ENCODE measurements at places on chromosomes 2 and 18.

GRCh38 chr2:75525434-75526310, 35.1 kb downstream of the EVA1A start:
- H3K27me3 ChIP-seq = peaks cover 20% of the 10 kb centered on the region
- no peaks in the 10 kb centered on the region for H3K4me1 ChIP-seq
- H3K4me3 ChIP-seq = no peak overlapping the region

- peaks cover 2% of the 10 kb centered on the region for H3K36me3 ChIP-seq
- no peaks in the 10 kb centered on the region for H3K4me1 ChIP-seq
- no peaks in the 10 kb centered on the region for H3K27me3 ChIP-seq
- no peak for DNase-seq
- no peak overlapping the region for H3K4me3 ChIP-seq
- no peak overlapping the region for H3K27ac ChIP-seq
Measured at GRCh38 chr2:240507060-240507777, 50.6 kb downstream of the ANKMY1 start.

DNA sequence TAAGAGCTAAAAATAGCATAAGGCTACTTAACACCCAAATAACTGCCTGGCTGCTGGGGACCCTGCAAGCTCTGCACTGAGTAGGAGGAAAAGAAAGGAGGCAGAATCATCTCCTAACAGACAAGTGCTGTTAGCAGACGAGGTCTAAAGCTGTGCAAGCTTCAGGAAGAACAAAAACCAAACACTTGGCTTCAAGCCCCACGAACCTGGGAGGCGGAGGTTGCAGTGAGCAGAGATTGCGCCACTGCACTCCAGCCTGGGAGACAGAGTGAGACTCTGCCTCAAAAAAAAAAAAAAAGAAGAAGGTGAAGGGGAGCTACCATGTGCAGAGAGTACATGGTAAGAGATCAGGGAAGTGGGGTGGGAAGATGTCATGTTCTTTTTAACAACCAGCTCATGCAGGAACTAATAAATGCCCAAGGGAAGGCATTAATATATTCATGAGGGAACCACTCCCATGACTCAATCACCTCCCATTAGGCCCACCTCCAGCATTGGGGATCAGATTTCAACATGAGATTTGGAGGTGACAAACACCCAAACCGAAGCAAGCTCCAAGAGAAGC, 28.8 kb upstream of the INO80C start:
- no peaks in the 10 kb centered on the region for H3K36me3 ChIP-seq
- no peak for DNase-seq
- peaks cover 27% of the 10 kb centered on the region for H3K27me3 ChIP-seq

- H3K27ac ChIP-seq = no peak overlapping the region
- no peak overlapping the region for H3K4me3 ChIP-seq
- H3K4me1 ChIP-seq = peaks cover 9% of the 10 kb centered on the region
- no peak for DNase-seq
- H3K36me3 ChIP-seq = peaks cover 3% of the 10 kb centered on the region
Measured at GRCh38 chr2:58035352-58035751, 11.3 kb upstream of the VRK2 start.

DNA sequence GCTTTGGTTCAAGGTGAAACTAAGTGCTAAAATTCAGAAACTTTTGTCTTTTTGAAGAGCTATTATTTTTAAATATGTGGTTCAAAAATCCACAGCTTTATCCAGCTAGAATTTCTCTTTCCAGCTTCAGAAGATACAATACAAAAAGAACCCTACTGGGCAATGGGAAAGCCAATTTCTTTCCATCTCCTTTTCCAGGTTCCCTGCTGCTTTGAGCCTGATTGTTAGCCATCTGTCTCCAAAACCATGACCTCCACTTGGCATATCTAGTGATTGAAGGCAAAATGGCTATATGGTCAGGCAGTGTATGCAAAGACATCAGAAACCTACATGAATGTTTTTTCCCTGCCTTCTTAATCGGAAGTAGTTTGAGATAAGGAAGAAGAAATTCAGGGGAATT, 134.1 kb downstream of the KCNH7 start:
- H3K27me3 ChIP-seq = no peaks in the 10 kb centered on the region
- no peaks in the 10 kb centered on the region for H3K36me3 ChIP-seq
- DNase-seq = no peak
- no peak overlapping the region for H3K27ac ChIP-seq
- no peak overlapping the region for H3K4me3 ChIP-seq

DNA sequence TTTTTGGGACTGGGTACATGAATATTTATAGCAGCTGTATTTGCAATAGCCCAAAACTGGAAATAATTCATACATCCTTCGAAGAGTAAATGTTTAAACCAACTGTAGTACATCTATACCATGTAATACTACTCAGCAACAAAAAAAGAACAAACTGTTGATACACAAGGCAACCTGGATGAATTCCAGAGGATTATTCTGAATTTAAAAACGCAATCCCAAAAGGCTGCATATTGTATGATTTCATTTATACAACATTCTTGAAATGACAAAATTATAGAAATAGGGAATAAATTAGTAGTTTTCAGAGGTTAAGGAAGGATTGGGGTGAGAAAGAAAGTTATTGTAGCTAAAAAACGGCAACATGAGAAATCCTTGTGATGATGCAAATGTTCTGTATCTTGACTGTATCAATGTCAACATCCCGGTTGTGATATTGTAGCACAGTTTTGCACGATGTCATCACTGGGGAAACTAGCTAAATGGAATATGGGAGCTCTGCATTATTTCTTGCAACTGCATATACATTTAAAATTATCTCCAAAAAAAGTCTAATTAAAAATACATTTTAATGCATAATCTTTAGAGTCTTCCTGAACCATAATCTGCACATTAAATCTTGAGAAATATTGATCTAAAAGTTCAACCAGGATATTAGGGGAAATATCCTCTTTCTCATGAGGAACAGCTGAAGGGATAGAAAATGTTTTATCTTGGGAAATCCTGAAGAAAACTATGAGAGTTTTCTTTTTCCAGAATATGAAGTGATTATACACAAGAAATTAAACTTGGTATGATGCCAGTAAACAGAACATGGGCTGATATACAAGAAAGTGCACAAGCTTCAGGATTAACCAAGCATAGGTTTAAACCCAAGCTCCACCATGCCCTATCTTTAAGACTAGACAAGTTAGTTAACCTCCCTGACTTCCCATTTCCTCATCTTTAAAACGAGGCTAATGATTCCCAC, 21.9 kb downstream of the EVA1A start:
- no peak overlapping the region for H3K4me3 ChIP-seq
- DNase-seq = no peak
- H3K36me3 ChIP-seq = no peaks in the 10 kb centered on the region
- H3K27me3 ChIP-seq = peaks cover 3% of the 10 kb centered on the region
- no peaks in the 10 kb centered on the region for H3K4me1 ChIP-seq

- H3K27ac ChIP-seq = no peak overlapping the region
- DNase-seq = no peak
- H3K36me3 ChIP-seq = peaks cover 22% of the 10 kb centered on the region
- H3K4me3 ChIP-seq = no peak overlapping the region
- H3K27me3 ChIP-seq = no peaks in the 10 kb centered on the region
Measured at GRCh38 chr2:108855194-108855593, 68.6 kb downstream of the CCDC138 start.

DNA sequence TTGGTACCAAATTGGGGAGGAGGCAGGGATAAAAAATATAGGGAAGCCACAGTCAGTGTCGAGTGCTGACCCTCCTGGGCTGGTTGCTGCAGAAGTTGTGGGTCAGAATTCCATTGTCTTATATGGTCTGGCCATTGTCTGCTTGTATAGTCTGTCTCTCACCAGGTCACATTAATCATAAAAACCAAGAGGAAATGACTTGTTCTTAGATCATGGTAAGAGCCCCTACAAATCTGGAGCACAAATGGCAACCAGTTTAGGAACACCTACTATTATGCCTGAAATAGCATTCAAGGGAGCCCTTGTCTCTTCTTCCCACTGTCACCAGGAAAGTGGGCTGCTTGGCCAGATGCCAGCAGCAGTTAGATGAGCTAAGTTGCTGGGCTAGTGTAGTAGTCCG, 119.7 kb upstream of the RMP24 start:
- no peak overlapping the region for H3K27ac ChIP-seq
- no peak overlapping the region for H3K4me3 ChIP-seq
- no peak for DNase-seq
- no peaks in the 10 kb centered on the region for H3K4me1 ChIP-seq

GRCh38 chr18:55893948-55894347, 306.0 kb upstream of the TCF4 start:
- no peaks in the 10 kb centered on the region for H3K36me3 ChIP-seq
- H3K27me3 ChIP-seq = no peaks in the 10 kb centered on the region
- no peaks in the 10 kb centered on the region for H3K4me1 ChIP-seq
- H3K4me3 ChIP-seq = no peak overlapping the region

DNA sequence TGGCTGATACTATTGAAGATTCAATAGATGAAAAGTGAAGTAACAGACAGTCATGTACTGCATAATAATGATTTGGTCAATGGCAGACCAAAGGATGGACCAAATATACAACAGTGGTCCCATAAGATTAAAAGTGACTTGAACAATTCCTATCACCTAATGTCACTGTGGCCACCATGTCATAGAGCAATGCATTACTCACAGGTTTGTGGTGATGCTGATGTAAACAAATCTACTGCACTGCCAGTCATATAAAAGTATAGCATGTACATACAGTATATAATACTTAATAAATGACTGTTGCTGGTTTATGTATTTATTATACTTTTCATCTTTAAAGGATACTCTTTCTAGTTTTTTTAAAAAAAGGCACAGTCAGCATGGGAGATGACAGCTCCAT, 99.9 kb downstream of the USP34 start:
- DNase-seq = no peak
- H3K27me3 ChIP-seq = no peaks in the 10 kb centered on the region
- no peak overlapping the region for H3K27ac ChIP-seq
- H3K36me3 ChIP-seq = peaks cover 63% of the 10 kb centered on the region
- no peak overlapping the region for H3K4me3 ChIP-seq

DNA sequence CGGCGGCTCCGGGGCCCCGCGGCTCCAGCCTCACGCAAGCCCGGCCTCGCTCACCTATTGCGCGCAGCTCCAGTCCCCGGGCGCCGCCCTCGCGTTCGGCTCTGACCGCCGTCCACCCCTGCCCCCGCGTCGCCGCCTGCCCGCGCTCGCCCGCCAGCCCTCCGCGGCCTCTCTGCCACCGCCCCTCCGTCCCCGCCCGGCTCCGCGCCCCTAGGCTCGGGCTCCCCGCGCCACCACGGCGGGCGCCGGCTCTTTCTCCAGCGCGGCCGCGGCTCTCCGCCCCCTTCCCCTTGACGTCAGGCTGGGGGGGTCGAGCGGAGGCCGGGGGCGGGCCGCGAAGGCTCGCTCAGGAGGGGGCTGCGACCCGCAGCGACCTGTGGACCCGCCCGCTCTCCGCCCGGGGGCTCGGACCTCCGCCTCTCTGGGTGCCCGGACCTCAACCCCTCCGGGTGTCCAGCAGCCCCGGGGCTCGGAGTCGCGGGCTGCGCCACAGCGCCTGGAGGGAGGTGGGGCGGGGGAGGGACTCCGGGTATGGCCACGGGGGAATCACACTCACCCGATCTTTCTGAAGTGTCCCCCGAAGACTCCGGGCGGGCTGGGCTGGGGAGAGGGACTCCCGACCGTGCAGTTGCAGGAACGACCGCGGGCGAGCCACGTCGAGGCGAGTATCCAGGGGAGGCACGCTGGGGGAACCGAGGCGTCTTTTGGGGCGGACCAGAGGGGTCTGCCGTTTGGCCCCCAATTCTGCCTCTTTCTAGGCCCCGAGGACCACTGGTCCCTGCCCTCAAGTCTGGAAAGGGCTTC, at the start of gene SEMA4C:
SEMA4C (minus strand) TSS at position 259 of the 804 bp plus-strand sequence. CDS start 2,194 bp downstream, outside the sequence.
- peak; percentile 56 for DNase-seq
- peaks cover 19% of the 10 kb centered on the region for H3K36me3 ChIP-seq
- peak within 1 kb of the TSS; percentile 86 for H3K4me3 ChIP-seq
- H3K27ac ChIP-seq = peak within 1 kb of the TSS; percentile 90

DNA sequence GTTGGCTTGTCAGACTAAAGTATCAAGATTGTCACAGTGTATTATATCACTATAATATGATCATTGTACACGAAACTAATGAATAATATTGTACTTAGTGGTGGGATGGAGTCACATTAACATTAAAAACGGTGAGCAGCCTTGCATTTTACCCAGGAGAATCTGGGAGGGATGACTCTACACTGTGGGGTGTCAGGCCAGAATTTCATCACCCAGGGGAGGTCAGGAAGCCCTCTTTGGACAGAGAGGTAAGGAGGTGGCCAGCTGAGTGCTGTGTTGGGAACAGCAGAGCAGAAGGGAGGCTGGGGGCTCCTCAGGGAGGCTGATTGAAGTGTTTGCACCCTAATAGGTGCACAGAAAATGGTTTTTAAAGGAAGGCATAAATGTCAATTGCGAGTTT, 33.0 kb downstream of the CDCA7 start:
- no peak overlapping the region for H3K4me3 ChIP-seq
- no peak overlapping the region for H3K27ac ChIP-seq
- no peaks in the 10 kb centered on the region for H3K27me3 ChIP-seq
- DNase-seq = no peak

GRCh38 chr18:57333940-57334339, 18.4 kb upstream of the ST8SIA3 start:
- no peaks in the 10 kb centered on the region for H3K27me3 ChIP-seq
- no peaks in the 10 kb centered on the region for H3K4me1 ChIP-seq
- no peak for DNase-seq
- H3K36me3 ChIP-seq = no peaks in the 10 kb centered on the region
- no peak overlapping the region for H3K4me3 ChIP-seq
- no peak overlapping the region for H3K27ac ChIP-seq

GRCh38 chr2:85988175-85988913, 99.6 kb upstream of the ST3GAL5 start:
- H3K36me3 ChIP-seq = no peaks in the 10 kb centered on the region
- H3K4me1 ChIP-seq = peaks cover 9% of the 10 kb centered on the region
- no peak for DNase-seq
- H3K27ac ChIP-seq = no peak overlapping the region

DNA sequence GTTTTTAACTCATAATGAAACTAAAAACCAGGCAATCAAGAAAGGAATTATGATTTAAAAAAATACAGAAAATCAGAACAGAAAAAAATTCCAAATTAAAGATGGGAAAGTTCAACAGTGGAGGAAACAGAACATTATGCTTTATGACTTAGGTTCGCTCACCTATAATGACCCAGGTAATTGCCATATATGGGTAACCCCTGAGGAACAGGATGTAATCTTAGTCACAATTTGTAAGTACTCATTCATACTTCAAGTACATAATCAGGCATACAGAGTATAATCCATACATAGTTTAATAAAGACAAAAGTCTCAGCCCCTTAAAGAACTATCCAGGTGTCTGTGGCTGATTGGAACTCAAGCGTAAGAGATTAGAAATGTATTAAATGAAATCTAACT, 159.6 kb downstream of the AFF3 start:
- no peaks in the 10 kb centered on the region for H3K4me1 ChIP-seq
- no peak for DNase-seq
- no peaks in the 10 kb centered on the region for H3K36me3 ChIP-seq

All from T-helper 2 cell treated with Interferon-gamma antibody and Interleukin-4, amounts not matched to agents 5 μg/mL and 100 μg/mL, for 36 hours (primary cell).